Fibroblast of skin of abdomen (primary cell): ENCODE measurements at places on chromosomes 11 and 22.

DNA sequence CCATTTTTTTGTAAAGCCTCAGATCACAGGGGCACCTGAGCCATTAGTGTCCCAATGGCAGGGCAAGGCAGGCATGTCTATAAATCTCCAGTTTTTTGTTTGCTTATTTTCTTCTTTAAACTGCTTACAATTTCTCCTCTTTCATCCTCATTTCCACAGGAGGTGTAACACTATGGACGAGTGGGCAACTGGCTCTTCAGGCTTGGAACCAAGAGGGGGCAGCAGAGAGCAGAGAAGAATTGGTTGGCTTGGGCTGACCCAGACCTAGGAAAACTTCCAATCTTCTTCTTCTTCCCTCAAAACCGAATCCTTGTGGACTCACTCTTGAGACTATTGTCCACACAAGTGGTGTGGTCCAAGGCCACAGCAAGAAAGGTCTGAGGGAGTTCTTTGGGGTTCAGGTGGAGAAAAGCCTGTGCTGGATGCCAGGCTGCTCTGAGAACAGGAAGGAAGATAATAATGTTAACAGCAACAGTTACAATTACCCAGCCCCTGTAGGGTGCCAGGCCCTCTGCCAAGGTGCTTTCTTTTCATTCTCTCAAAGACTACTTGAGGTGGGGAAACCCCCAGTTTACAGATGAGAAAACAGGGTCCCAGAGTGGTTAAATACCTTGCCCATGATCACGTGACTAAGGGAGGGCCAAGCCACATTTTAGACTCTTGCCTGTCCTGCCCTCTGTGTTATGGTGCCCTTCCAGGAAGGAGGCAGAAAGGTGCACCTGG, 70.7 kb upstream of the E2F8 start:
- DNase-seq, result peak; percentile 50

DNA sequence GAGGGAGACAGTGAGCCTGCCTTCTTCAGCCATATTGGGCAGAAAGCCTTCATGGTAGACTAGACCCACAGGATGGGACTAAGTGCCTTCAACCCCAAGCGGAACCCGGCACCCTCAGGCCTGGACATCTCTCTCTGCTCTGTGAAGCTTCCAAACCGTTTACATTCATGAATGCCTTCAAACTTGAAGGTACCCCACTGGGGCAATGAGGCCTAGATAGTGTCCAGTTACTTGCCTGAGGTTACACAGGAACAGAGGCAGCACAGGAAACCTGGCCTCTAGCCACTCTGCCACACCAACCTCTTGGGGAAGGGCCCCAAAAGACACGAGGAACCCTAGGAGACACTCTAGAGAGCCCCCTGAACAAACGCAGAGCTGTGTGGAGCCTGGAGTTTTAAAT, 14.5 kb upstream of the CYP2R1 start:
- DNase-seq, result no peak

DNA sequence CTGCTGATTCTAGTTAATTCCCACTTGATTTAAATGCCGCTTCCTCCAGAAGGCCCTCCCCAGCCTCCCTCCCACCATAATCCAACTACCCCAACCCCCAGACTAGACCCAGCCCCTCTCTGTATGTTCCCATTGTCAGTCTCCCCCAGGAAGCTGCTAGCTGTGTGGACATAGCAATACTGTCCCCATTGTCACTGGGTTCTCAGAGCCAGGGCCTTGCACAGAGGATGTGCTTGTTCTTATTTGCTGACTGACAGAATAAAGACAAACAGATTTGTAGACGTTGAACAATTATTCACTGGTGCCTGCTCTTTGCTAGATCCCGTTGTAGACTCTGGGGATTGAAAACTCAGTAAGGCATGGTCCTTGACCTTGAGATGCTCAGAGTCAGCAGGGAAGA, 45.7 kb upstream of the NAV2 start:
- no peak for DNase-seq

- DNase-seq, result peak; percentile 13
Measured at GRCh38 chr11:33262011-33262645, 4.9 kb downstream of the HIPK3 start.

- DNase-seq, result peak; percentile 20
Measured at GRCh38 chr11:113991170-113991569, 16.3 kb downstream of the HTR3A start.

DNA sequence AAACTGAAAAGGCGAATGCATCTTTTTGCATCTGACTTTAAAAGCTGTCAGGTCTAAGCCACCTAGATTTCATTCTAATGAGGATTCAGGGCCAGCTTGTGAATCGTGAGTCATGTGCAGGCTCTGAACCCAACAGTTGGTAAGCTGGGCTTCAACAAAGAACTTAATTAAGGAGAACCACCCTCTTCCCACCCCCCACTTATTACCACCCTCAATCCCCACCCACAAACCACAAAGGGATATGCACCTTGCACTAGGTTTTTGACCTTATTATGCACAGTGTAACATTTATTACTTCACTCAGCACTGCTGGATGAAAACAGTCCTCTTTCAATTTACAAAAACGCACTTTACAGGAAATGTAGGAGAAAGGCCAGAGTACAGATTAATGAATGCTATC, 94.1 kb upstream of the LIN7C start:
- DNase-seq, result no peak

DNA sequence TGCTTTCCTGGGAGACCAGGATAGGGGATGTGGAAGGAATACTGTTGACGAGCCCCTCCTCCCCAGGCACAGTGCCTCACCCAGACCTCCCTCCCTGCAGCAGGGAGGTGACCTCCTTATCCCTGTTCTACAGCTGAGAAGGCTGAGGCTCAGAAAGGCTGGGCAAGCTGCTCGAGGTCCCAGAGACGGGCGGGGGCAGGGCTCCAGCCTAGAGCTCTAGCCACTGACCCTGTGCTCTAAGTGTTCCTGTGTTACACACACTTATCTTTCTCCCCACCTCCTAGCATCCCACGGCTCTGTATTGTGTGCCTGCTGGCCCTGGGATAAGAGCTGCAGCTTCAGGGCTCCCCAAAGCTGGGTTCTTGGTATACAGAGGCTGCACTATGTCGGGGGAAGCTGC, 7.9 kb downstream of the CCDC134 start:
- no peak for DNase-seq

- no peak for DNase-seq
Measured at GRCh38 chr22:40876907-40877306, 15.0 kb upstream of the DNAJB7 start.

DNA sequence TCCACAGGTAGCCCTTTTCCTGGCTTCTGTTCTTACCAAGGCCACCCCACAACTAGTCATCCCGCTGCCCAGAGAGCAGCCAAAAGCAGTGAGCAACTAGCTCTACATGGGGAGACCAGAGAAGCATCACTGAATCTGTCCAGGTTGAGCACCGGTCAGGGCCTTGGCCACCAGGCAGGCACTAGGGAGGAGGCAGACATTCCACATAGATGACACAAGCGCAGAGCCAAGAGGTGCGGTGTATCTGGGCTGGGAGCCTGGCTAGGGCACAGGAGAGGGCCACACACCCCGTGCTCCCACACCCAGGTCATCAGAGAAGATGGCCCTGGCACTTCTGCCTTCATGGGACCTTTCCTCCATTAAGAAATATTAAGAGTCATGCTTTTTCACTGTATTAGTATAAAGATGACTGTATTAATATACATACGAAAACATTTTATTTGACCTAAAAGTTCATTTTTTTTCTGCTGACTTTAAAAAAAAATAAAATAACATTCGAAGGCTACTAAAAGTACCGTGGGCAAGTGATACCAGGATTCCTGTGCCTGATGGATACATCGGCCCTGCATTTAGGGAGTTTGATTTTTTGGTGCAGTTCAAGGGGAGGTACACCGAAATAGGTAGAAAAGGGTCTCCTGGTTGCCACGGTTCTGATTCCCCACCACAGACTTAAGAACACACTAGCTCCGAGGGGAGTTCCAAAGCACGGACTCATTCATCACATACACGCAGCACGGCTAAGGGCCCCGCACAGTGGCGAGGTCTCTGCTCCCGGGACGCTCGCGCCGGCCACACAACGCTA, 1.2 kb downstream of the DGCR2 start:
- DNase-seq, result no peak

DNA sequence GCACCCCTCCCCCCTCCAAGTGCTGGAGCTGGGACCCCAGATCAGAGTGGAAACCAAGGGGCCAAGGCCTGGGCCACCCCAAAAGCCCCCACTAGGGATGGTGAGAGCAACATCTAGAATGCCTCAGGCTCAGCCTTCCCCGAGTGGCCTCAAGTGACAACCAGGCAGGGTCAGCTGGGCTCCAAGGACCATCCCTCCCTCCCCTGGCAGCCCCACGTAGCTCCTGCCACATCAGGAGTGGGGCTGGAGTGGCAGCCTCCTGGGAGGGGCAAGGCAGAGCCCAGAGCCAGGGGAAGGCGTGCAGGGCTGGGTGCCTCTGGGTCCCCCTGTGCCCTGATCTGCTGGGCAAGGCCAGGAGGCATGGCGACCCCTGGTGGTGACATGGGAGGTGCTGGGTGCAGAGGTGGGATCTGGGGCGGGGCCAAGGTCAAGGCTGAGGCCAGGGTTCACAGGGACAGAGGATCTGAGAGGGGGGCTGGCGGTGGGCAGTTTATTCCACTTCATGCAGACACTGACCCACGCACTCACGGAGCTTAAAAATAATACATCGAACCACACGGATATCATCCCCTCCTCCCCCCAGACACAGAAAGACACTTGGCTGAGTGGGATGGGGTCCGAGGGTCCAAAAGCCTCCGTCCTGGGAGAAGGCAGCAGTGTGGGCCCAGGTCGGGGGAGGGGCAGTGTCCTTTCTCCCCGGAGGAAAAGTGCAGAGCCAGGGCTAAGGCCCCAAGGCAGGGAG, 15.8 kb upstream of the EHD1 start:
- peak; percentile 63 for DNase-seq

- no peak for DNase-seq
Measured at GRCh38 chr11:134866981-134867675, 455.1 kb upstream of the B3GAT1 start.

GRCh38 chr11:72497731-72498130, 63.4 kb upstream of the CLPB start:
- DNase-seq, result no peak

- DNase-seq, result no peak
Measured at GRCh38 chr11:93659841-93660240, 1.6 kb upstream of the CEP295 start.

DNA sequence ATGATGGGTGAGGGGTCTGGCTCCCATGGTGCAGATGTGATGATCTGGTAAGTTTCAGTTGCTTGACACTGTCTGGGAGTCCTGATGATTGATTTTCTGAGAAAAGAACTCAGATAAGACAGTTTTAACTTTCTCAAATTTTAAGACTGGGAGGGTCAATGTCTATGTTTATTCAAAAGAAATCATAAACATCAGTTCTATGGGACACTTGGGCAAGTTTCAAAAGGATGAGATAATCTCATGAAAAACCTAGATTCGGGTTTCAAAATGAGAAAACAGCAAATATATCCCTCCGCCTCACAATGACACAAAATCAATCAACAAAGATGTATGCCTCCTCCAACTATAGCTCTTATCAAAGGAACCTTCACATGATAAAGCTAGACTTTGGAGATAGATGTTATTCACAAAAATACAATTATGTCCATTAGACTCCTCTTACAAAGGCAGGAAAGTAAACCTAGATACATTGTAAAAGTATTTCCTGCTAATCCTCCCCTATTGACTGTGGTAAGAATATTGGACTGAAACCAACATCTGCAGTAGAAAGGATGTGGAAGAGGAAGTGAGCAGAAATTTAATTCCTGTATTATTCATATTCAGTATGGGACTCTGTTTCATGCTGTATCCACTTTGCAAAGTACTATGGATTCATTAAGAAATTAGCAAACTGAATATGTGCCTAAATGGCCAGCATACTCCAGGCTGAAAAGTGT, 21.6 kb downstream of the SVIP start:
- peak; percentile 29 for DNase-seq

DNA sequence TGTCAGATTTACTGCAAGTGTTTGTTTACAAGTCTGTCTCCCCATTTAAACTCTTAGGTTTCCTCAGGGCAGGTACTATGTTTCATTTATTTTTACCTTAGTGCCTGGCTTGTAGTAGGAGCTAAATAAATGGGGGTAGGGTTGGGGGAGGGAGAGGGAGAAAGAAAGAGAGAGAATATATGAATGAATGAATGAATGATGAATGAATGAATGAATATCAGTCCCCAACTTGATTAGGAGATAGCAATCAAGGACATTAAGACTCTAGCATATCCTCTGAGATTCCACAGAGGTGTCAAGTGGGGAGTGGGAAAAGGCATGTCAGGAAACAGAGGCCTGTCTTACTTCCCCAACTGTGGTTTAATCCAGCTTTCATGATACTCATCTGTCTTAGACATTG, 83.2 kb downstream of the ME3 start:
- no peak for DNase-seq

DNA sequence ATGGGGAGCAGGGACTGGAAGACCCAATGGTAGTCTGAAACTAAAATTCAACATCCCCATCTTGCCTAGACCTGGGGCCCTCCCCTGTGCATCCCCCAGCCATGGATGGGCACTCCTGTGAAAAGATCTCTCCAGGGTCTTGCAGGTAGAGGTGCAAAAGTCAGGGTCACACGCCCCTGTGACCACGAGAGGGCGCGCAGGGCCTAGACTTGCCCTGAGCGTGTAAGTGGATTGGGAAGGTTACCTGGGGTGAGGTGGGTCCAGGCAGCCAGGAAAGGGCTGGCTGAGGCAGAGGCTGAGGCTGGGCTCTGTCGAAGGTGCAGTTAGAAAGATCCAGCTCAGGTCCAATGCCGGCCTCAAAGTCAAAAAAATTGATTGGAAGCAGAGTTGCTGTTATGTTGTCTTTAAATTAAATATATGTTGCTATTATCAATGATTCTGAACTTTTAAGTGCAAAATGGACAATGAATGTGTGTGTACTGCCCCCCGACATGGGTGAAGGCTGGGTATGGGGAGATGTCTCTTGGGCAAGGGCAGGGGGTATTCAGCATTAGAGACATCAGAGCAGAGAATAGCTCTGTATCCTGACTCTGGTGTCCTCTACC, 4.8 kb upstream of the POU2F3 start:
- peak; percentile 48 for DNase-seq

DNA sequence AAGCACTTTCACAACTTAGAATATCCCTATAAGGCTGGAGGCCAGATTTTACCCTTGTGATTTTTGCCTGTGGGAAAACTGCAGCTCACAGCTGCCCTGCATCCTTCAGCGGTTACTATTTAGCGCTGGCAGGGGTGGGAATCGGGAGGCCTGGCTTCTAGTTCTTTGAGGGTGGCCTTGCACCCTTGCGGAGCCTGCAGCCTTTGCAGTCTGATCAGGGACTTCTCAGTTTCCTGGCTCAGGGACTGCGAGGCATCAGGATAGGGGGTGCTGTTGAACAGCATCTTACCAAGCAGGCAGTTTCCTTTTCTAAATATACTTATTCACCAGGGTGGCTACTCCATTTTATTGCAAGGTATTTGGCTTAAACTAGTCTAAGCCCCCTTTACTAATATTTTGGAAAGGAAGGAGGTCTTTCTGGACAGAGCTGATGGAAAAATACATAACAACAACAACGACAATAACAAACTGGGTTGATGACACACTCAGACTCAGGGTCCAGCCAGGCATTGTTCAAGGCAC, 2.9 kb upstream of the APOA1 start:
- DNase-seq, result no peak

GRCh38 chr11:114110952-114111947, 51.7 kb downstream of the ZBTB16 start:
- DNase-seq, result no peak
